Tibial nerve (tissue), 4 donors: ENCODE measurements at places on chromosomes 4 and X.

DNA sequence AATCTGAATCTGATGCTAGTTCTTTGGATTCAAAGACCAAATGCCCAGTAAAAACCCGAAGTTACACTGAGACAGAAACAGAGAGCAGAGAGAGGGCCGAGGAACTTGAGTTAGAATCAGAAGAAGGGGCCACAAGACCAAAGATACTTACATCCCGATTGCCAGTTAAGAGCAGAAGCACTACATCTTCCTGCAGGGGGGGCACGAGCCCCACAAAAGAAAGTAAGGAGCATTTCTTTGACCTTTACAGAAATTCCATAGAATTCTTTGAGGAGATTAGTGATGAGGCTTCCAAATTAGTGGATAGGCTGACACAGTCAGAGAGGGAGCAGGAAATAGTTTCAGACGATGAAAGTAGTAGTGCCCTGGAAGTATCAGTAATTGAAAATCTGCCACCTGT lies 309.3 kb downstream of the ANK2 start:
- no peak for DNase-seq

DNA sequence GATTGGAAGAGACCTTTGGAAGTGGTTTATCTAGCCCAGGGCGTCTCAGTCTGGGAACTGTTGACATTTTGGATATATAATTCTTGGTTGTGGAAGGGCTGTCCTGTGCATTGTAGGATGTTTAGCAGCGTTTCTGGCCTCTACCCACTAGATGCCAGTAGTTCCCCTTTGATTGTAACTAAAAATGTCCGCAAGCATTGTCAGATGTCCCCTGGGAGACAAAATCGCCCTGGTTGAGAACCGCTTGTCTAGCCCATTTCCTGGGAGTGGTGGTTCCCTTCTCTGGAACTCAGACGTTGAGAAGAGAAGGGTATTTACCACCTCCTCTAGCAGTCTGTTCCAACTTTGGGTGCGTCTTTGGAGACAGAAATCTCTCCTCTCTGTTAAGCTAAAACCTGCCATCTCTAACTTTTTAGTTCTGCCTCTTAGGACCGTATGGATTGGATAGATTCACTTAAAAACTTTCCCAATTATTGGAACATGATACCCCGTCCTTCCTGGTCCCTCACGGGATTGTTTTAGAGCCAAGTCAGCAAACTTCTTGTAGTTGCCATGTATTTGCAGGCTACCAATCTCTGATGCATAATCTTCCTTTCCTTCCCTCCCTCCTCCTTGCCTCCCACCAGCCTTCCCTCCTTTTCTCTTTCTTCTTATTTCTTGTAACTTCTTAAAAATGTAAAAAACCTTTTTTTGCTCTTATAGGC lies 13.9 kb downstream of the TMEM165 start:
- DNase-seq = no peak

DNA sequence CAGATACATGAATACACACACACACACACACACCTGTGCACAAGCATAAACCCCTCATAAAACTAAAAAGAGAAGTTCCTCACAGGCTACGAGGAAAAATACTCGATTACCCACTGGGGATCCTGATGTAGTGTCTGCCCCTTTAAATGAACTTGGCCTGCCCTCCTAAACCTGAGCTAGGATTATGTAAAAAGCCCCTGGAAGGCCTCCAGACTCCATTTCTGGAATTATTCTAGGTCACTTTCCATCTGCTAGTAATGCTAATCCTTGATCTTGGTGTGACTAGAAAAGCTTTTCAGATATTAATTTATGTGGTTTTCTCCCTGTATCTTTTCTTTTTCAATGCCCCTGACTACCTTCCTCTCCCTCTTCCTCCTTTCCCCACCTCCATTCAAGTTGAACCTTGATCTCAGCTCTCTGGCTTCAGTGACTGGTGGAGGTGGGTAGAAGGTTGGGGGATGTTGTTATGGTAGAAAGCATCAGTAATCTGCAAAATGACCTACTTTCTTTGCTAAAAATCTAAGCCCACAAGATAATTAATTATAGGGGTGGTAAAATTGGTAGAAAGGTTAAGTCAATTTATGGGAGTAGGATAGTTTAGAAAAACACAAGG lies 25.5 kb upstream of the ZNF330 start:
- peak; percentile 32 for DNase-seq

- DNase-seq = no peak
Observed at GRCh38 chr4:14924812-14925344, 77.4 kb upstream of the CPEB2 start.

- no peak for DNase-seq
Observed at GRCh38 chr4:127048376-127049044, 584.2 kb upstream of the INTU start.

GRCh38 chr4:37876156-37876555 lies 14.7 kb upstream of the TBC1D1 start:
- DNase-seq = no peak

- no peak for DNase-seq
Observed at GRCh38 chr4:98687876-98688275, 29.5 kb upstream of the TSPAN5 start.

DNA sequence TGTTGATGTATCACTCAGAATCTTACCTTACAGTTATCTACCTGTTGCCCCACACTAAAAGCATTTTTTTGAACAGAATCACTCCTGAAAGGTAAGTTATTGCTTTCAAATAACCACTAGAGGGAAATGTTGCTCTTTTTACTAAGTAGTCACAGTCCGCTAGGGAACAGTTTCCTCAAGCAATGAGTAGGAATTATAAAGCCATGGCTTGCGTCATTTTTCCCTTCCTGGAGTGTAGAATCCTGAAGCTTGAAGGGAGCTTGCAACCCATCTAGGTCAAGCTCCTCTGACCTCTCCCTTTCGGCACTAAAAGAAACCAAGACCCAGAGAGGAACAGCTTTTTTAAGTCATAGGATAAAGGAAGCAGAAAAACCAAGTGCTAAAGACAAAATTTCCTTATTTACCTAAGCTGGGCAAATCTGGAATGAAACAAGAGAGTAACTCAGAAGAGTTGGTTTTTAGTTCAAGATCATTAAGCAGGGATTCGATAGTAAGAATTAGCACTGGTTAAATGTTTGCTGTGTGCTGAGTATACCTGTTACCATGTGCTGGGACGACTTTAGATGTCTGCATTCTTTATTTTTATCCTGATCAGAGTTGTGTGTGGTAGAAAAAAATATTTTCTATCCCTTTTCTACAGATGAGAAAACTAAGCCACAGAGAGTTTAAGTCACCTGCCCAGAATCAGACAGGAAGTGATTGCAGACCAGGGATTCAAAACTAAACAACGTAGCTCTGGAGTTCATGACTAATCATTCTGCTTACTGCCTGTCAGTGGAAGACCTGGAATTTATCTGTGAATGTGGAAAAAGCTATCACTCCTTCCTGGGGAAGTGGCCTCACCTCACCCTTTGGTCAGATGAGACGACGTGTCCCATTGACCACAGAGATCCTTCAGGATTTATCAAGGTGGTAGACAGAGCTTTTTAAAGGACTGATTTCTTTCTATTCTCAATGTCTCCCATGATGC lies 631.5 kb downstream of the RAB28 start:
- no peak for DNase-seq

DNA sequence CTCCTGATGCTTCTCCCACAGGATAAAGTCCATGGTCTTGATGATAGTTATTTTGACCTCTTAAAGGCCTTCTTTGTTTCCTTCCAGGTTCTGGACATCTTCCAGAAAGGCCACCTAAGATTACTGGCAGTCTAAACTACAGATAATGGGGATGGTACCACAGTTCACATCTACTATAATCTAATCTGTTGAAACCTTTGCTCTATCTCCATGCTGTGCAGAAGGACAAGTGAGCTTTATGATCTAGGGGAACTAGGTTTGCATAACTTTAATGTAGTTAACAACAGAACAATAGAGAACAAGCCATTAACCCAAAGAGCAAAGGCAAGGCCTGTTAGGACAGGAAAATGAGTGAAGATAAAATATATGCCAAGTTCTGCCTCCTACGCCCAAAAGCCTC lies 103.9 kb upstream of the KLHL13 start:
- DNase-seq = no peak

DNA sequence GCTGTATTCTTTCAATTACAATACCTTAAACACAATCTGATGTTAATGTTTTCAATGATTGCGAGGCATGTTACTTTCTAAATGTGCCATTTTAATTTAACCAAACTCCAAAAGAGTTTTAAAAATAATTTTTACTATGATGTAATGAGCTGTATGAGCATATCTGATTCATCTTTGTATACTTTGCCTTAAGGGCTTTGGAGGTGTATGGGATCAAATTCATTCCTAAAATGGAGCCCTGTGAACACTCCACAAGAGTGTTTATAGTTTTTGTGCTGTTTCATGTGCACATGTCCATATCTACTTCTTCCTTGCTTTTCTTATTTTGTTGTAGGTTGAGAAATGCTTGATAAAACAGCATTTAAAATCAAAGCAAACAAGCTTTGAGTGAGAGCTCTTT lies 82.4 kb downstream of the ATP10D start:
- no peak for DNase-seq

DNA sequence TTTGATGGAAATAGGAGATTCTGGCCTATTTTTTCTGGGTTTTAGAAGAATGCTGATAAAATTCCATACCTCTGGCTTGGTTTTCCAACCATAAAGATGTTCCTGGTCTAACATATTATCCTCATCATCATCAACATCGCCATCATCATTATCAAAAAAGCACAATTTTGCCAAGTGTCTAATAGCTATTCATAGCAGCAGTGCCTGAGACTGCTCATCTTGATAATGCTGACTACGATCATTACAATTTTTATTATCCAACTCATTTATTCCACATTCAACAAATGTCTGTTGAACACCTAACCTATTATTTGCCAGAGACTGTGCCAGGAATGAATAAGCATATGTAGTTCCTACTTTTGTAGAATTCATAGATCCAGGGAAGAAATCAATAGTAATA lies 303.5 kb upstream of the GATB start:
- no peak for DNase-seq

DNA sequence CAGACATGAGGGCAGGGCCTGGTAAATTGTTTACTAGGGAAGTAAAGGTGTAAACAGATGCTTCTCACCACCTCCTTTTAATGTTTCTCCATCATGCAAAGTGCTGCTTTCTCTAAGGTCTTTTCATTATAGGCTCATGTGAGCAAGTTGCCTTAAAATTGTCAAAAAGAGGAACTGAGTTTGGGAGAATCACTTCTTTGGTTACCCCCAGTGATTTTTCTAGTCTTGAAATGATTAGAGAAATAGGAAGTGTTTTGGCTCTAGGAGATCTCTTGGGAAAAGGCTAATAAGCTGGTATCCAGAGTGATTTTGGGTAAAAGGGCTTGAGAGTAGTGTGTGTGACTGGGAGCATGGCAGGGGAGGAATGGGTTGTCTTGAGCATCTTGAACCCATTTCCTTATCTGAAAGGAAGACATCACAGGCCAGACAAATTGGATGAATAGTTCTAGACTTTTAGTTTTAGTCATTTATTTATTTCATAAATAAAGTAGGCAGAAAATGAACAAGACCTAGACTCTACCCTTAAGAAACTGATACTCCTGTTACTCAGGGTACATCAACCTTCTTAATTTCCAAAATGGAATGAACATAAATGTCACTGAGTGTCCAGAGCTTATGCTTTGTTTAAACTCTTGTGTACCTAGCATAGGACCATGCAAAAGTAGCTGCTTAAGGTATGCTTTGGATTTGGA lies 14.2 kb downstream of the GRPR start:
- DNase-seq = no peak

- DNase-seq = no peak
Observed at GRCh38 chr4:168501407-168501806, 4.6 kb downstream of the PALLD start.

- DNase-seq = no peak
Observed at GRCh38 chr4:139247700-139248238, 32.3 kb downstream of the MGARP start.

GRCh38 chr4:141668200-141668910 lies 32.0 kb downstream of the IL15 start:
- DNase-seq = no peak

DNA sequence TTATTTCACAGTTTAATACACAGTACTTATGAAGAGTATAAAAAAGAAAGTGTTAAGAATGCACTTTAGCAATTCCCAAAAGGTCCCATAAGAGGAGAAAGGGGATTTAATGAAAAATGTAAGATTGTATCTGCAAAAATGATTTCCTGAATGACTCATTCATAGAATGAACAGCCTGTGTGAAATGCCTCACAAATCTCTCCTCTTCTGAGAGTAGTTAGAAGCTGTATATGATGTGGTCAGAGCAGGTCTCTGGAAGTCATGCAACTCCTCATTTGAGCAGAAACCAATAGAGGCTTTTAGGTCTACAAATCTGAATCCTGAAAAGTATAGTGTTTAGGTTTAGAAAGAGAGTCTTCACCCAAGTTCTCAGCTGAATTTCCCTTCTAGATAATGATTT lies 381.3 kb upstream of the INTU start:
- no peak for DNase-seq

GRCh38 chr4:143626134-143626911 lies 74.2 kb downstream of the FREM3 start:
- DNase-seq = peak; percentile 72

DNA sequence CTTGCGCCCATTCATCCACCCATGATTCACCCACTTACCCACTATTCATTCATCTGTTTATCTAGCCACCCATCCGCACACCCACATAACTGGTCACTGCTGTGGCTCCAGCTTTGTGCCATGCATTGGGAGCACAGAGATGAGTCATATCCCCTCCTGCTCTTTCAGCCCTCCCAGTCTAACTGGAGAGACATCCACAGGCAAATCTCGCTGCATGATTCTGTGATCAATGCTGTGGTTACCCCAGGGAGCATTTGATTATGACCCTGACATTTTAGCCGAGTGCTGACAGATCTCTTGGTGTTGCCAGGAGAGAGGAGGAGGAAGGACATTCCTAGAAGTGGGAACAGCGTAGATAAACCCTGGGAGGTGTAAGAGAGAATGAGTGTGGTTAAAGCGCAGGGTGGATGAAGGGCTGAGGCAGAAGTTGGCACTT lies 10.4 kb upstream of the PORCN start:
- no peak for DNase-seq

GRCh38 chrX:42531441-42531840 lies 246.5 kb downstream of the PPP1R2C start:
- no peak for DNase-seq

DNA sequence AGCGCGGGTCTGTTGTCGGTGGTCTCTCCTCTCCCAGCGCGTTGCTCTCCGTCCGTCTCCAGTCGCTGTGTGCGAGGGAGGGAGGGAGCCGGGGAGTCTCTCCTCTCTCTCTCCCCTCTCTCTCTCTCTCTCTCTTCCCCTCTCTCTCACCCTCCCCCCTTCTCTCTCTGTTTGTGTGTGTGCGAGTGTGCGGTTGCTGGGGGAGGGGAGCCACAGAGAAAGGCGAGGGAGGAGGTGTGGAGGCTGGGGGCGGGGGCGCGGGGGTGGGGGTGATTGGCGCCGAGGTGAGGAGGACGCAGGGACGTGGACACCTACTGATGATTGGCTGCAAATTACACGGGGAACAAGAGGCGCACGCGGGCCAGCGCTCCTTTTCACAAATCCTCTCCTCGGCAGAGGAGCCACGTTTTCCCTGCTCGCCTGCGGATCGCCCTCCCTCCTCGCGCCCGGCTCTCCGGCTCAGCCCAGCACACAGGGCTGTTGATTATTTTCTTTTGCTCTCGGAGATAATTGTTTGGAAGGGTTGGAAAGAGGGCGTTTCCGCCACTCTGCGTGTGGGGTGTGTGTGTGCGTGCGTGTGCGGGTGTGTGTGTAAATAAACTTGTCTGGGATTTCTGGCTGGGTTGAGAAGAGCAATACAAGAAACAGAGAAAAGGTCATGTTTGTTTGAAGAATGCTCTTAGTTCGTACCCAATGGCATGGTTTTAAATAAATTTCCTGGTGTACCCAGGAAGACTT lies at the start of gene CXXC4:
Gene CXXC4, minus strand, starts transcription at position 73 of the 738 bp plus-strand sequence. CDS start 3,092 bp downstream, outside the sequence.
- DNase-seq = peak; percentile 44

GRCh38 chr4:6350646-6351045 lies 81.0 kb downstream of the WFS1 start:
- DNase-seq = no peak

- DNase-seq = no peak
Observed at GRCh38 chr4:6773106-6773505, 9.4 kb upstream of the KIAA0232 start.
